ENCODE measurements at places on chromosomes 6 and 20.

DNA sequence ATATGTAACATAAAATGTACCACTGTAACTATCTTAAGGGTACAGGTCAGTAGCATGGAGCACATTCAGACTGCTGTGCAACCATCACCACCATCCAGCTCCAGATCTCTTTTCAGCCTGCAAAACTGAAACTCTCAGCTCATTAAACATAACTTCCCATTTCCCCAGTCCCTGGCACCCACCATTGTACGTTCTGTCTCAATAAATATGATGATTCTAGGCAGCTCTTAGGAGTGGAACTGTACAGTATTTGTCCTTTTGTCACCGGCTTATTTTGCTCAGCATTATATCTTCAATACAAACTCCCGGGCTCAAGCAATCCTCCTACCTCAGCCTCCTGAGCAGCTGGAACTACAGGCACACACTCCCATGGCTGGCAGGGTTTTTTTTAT is 1.5 kb downstream of the ZC3H12D start:
- no peak for DNase-seq

GRCh38 chr6:158972241-158973233 is 27.5 kb downstream of the RSPH3 start:
- DNase-seq: no peak

DNA sequence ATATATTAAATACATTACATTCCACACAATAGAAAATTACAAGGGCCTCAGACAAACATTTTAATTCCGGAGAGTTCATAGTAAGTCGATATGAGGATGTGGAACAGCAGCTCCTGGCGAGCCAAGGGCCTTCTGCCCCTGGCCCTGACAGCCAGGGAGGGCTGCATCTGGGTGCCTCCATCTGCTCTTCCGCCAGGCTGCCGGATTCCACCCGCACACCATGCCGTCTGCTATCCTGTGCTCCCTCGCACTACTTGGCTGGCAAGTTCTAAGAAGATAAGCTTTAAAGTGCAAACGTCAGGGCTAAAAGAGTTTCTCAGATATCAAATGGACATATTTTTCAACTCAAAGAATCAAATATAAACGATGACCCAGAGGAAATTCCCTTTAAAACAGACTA is 656.3 kb upstream of the NOX3 start:
- DNase-seq: no peak

GRCh38 chr20:15342991-15343523 is 1005.6 kb upstream of the FLRT3 start:
- DNase-seq: no peak

DNA sequence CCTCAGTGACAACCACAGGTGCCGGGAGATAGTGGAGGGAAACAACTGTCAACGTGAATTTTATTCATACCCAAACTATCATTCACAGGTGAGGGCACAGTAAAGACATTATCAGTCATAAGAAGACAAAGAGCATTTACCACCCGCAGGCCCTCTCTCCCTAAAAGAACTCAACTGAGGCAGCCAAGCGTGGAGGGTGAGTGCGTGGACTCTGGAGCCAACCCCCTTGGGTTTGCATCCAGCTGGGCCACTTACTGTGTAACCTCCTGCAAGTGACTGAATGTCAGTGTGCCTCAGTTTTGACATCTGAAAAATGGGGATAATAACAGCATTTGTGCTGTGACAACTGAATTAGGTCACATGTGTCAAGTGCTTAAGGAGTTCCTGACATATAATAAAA is 70.6 kb upstream of the KCNK16 start:
- no peak for DNase-seq

GRCh38 chr6:53799340-53799739 is 4.5 kb downstream of the LRRC1 start:
- DNase-seq: no peak

Data from cortex of kidney (tissue), 1 donor.